SJSA1 (cell line): ENCODE measurements at places on chromosomes 1 and 21. TPM values are rescaled to one million over a fixed set of nuclear protein-coding genes. Genes with fewer than 3 reads are reported as not detected.

DNA sequence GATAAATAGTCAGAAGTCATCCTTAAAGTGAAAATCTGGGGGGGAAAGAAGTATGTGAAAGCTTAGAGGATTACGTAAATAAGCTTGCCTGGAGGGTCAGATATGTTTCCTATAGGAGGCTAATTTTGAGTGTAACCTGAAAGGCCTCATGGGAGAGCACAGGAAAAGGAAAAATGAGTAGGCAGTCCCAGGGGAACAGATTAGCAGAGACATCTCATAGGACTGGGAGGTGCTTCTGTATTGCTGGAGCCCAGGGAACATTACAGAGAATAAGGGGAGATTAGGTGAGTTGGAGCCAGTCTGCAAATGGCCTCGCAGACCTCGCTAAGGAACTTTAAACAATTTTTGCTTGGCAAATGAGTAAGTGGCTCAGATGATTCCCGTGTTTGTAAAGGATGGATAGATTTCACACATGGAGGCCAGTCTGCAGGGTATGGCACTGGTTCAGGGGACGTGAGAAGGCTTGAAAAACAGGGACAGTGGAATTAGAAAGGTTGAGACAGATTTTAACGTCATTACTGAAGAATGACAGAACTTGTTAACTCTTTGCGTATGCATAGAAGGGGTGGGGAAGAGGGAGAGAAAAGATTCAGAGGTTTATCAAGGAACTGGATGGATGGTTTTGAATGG lies 149.1 kb downstream of the GREM2 start:
- H3K4me1 ChIP-seq = peaks cover 8% of the 10 kb centered on the region
- no peaks in the 10 kb centered on the region for H3K27me3 ChIP-seq
- no peak overlapping the region for H3K27ac ChIP-seq
- no peaks in the 10 kb centered on the region for H3K36me3 ChIP-seq

DNA sequence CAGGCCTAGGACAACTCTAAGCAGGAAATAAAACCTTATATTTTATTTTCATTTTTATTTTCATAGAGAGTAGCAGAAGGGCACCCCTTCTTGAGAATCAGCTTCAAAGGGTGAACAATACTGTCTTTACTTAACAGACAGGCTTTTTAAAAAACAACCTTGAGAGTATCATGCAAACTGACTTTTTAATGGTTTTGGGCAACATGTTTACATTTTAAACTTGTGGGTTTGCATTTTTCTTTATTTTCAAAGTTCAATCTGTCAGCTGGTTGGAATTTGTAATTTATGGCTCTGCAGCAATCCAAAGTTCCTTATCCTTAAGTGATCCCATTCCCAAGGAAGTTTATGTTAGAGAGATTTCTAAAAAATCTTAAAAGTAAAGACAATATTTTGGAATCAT lies 392.3 kb upstream of the ADAMTS5 start:
- no peak for DNase-seq
- H3K27me3 ChIP-seq = no peaks in the 10 kb centered on the region
- no peaks in the 10 kb centered on the region for H3K36me3 ChIP-seq
- H3K4me3 ChIP-seq = no peak overlapping the region

DNA sequence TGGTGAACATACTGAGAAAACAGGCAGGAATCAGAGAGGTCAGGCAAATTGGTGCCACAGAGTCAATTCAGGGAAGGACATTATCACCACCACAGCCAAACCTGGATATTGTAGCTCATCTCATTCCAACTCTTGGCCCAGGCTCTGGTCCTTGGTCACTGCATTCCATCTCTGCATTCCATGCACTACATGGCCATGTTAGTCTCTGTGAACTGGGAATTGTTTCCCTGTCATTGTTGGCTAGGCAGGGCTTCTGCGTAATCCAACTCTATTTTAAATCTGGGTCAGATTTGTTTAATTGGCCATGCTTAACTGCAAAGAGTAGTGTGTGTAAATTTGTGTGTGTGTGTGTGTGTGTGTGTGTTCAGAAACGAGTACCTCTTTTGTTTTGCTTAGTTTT lies 837.6 kb upstream of the ADAMTS5 start:
- no peak for DNase-seq
- H3K27ac ChIP-seq = no peak overlapping the region
- H3K4me1 ChIP-seq = peaks cover 19% of the 10 kb centered on the region
- no peak overlapping the region for H3K4me3 ChIP-seq
- H3K36me3 ChIP-seq = no peaks in the 10 kb centered on the region

DNA sequence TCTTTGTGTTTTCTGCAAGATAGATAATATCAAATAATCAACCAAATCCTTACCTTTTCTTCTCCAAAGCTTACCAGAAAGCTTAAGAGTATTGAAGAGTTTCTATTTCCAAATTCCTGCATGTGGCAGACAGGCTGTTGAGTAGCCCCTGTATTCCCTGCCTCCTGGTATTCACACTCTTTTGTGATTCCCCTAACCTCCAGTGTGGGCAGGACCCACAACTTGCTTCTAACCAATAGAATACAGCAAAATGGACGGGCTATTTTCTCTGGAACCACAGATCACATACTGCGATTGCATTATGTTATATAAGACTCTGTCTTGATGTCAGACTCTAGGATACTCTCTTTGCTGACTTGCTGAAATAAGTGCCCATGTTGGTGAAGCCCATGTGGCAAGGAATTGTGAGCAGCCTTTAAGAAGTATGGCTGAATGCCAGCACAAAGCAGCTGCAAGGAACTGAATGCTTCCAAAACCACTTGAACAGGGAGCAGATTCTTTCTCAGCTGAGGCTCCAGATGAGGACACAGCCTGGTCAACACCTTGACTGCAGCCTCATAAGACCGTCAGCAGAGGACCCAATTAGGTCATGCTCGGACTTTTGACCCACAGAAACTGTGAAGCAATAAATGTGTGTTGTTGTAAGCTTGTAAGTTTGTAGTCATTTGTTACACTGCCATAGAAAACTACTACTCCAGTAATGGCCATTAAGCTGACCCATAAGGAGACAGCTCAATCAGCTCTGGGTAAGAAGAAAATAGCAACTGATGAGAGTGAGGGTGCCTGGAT lies 47.9 kb upstream of the PLXNA2 start:
- no peak for DNase-seq
- no peaks in the 10 kb centered on the region for H3K27me3 ChIP-seq
- 0 out of 2 replicates have a peak, but pooled peaks cover 4% of the 10 kb centered on the region for H3K4me1 ChIP-seq
- H3K27ac ChIP-seq = no peak overlapping the region

DNA sequence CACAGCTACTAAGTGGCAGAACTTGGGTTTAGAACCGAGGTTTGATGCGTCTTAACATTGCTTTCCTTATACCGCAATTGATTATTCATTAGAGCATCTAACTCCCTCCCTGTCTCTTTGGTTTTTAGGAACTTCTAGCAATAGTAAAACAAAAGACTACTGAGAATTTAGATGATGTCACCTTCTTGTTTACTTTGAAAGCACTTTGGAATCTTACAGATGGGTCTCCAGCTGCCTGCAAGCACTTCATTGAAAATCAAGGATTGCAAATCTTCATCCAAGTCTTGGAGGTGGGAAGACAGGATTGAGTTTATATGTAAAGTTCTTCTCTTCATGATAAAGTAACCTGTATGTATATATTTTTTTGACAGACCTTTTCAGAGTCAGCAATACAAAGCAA lies 35.0 kb downstream of the ZYG11A start:
- no peak for DNase-seq
- no peaks in the 10 kb centered on the region for H3K4me1 ChIP-seq
- H3K4me3 ChIP-seq = no peak overlapping the region
- H3K27ac ChIP-seq = no peak overlapping the region
- H3K27me3 ChIP-seq = no peaks in the 10 kb centered on the region

- H3K4me1 ChIP-seq = peaks cover 35% of the 10 kb centered on the region
- H3K27me3 ChIP-seq = no peaks in the 10 kb centered on the region
- no peak overlapping the region for H3K4me3 ChIP-seq
- DNase-seq = peak; percentile 80
- peak overlapping the region; percentile 54 for H3K27ac ChIP-seq
- H3K36me3 ChIP-seq = no peaks in the 10 kb centered on the region
These were observed 81.1 kb downstream of the LHX4 start for GRCh38 chr1:180311011-180311730.

DNA sequence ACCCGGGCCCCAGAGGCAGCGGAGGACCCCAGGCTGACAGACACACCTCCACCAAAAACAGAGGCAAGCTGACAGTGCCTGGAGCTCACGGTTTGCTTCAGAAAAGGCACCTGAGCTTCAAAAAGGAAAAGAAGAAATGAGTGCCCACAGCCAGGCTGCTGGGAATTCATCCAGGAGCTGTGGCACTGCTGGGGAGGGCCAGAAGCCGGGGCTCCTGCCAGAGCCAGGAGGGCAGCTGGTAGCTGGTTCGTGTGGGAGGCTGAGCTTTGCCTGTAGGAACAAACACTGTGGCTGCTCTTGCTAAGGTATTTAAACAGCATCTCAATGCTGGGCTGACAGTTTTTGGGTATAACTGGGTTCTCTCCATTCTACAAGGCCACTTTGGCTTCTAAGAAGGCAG lies 19.5 kb downstream of the KCNJ6 start:
- no peaks in the 10 kb centered on the region for H3K36me3 ChIP-seq
- H3K27ac ChIP-seq = no peak overlapping the region
- peaks cover 9% of the 10 kb centered on the region; the same call in 1 of the 2 replicates for H3K27me3 ChIP-seq
- H3K4me1 ChIP-seq = no peaks in the 10 kb centered on the region

DNA sequence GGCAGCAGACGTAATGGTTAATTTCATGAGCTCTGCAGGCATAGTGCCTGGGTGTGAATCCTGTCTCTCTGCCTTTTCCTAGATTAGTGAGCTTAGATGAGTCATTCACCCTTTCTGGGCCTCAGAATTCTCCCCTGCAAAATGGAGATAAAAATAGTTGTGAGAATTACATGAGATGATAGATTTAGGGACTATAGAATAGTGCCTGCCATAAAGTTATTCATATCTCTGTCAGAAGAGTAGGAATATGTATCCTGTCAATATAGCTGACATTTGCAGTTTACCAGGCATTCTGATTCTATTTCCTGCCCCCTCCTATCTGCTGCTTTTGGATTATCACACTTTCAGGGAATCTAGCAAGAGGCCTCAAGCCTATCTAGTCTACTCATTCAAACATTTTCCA lies 112.0 kb downstream of the PDE4B start:
- no peaks in the 10 kb centered on the region for H3K4me1 ChIP-seq
- DNase-seq = no peak
- no peaks in the 10 kb centered on the region for H3K36me3 ChIP-seq
- no peak overlapping the region for H3K27ac ChIP-seq
- no peaks in the 10 kb centered on the region for H3K27me3 ChIP-seq

DNA sequence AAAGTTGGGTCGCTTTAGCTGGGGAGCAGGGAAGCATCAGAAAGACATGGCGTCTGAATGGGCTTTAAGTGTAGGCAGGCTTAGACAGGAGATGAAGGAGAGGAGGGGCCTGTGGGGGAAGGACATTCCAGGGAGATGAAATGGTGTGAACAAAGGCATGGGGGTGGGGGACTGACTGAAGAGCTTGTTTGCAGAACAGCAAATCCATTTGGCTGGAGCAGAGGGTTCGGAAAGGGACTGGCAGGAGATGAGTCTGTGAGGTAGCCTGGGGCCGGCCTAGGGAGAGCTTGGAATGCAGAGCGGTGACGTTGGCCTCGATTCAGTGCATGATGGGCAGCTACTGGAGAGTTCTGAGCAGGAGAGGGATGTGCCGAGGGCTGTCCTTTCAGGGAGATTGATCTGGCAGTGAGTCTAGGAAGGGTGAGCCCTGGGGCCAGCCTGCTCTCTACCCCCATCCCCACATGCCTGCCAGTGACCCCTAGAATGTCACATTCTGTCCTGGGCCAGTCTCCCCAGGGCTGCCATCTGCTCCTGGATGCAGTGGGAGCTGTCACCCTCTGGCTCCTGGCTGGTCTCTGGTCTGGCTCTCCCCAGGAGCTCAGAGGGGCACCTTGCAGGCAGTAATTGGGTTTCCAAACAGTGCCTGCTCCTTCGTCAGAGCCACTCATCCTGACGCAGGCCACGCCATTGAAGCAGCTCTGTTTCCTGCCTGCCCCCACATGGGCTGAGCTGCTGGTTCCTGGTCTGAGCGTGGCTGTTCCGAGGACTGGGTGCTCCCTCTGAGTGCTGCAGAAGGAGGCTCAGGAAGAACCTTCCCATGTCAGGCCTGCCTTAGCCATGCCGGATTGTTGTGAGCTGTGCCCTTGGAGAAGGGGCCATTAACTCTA lies 22.3 kb upstream of the TMEM222 start:
- no peak overlapping the region for H3K4me3 ChIP-seq
- H3K27ac ChIP-seq = peak overlapping the region; percentile 74
- H3K36me3 ChIP-seq = peaks cover 19% of the 10 kb centered on the region; the same call in 1 of the 2 replicates
- DNase-seq = peak; percentile 86
- H3K4me1 ChIP-seq = peaks cover 26% of the 10 kb centered on the region

DNA sequence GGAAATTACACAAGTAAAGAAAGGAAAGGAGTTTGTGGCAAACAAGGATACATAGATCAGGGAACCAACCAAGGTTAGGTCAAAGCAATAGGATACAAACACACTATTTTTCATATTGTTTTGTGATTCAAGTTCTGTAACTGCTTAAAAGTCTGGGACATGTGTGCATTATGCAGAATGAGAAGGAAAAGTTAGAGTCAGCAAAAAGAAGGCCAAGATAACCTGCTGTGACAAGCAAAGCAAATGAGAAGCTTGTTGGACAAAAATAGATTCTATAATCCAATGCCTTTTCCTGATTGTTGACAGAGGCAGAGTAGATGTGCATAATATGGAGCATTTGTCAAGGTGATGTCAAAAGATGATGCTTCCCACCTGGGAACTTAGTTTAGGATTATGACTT lies 556.0 kb upstream of the CXADR start:
- DNase-seq = no peak
- H3K27ac ChIP-seq = no peak overlapping the region
- no peaks in the 10 kb centered on the region for H3K4me1 ChIP-seq
- H3K4me3 ChIP-seq = no peak overlapping the region

- no peaks in the 10 kb centered on the region for H3K36me3 ChIP-seq
- no peak overlapping the region for H3K27ac ChIP-seq
- no peak for DNase-seq
- H3K4me1 ChIP-seq = peaks cover 12% of the 10 kb centered on the region
These were observed 8.0 kb upstream of the IFNLR1 start for GRCh38 chr1:24195136-24195535.

The CASQ2 gene
- not detected in 2 replicates for total RNA-seq

The RGSL1 gene
- total RNA-seq = not detected in 2 replicates
